ENCODE measurements at places on chromosomes 4 and X.

- DNase-seq: no peak
Measured at GRCh38 chrX:16862829-16863228, 7.3 kb downstream of the RBBP7 start.

GRCh38 chr4:99763635-99764101 lies 53.0 kb upstream of the DAPP1 start:
- DNase-seq: no peak

- DNase-seq: peak; percentile 57
Measured at GRCh38 chr4:158722917-158723793, at the start of gene PPID. Gene PPID, minus strand, starts transcription at chr4:158723396. Its CDS starts 108 bp downstream, at chr4:158723288.

DNA sequence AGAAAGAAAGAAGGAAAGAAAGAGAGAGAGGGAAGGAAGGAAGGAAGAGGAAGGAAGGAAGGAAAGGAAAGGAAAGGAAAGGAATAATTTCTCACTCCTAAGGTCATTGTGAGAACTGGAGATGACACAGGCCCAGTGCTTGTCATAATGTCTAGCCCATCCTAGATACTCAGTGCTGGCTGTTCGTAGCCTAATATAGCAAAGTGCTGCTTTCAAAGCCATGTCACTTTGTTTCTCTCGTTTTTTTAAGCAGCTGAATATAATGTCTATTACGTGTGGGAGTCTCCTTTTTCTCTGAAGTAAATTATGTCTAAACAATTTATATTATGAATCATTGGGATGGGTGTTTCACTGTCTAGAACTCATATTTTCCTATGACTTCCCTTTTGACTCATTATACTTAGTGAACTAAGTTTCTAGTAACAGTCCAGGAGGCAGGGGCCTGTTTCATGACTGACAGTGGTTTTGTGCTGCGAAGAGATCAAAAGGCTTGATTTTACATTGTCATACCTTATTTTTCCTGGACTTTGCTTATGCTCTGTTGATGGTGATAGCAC lies 327.0 kb upstream of the ZFP42 start:
- DNase-seq: no peak

- DNase-seq: peak; percentile 13
Measured at GRCh38 chrX:63784902-63785707, at the start of gene ARHGEF9. Gene ARHGEF9, minus strand, starts transcription at chrX:63785214. Its CDS starts 69 bp downstream, at chrX:63785145.

GRCh38 chrX:46796574-46797191 lies 37.8 kb upstream of the SLC9A7 start:
- peak; percentile 28 for DNase-seq

GRCh38 chr4:95105112-95105511 lies 347.4 kb downstream of the BMPR1B start:
- DNase-seq: no peak

GRCh38 chrX:21757960-21758359 lies at the start of gene SMPX:
Gene SMPX, minus strand, starts transcription at chrX:21758116. Its CDS starts 3,826 bp downstream, at chrX:21754290.
- DNase-seq: no peak

DNA sequence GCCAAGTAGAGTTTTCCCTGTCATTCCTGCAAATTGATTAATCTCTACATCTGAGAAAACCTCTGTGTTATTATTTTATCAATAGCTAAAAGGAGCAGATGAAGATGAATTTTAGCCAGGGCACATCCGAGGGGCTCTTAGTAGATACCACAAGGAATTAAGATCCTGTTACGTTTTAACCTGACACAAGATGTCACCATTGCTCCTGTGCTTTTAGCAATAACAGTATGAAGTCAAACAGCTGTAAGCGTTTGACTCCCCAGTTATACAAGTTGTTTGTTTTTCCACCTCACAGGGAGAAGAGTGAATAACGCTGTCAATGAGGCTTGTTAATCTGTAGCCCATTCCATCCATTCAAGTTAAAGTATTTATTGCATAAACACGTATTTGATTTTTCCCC lies 76.0 kb upstream of the AP1S2 start:
- no peak for DNase-seq

DNA sequence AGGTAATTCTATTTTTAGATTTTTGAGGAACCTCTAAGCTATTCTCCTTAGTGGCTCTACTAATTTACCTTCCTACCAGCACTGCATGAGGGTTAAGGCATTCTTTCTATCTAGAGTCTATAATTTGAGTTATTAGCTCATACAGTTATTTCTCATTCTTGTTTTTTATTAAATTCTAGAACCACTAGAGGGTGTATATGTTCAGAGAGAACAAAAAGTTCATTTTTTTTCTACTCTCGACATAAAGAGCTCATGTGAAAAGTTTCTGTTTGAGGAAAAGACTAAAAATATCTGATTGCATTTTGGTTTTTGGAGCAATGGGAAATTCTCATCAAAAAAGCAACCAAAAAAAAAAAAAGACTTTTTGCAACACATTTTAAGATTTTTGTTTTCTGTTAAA lies 57.0 kb upstream of the LRAT start:
- no peak for DNase-seq

DNA sequence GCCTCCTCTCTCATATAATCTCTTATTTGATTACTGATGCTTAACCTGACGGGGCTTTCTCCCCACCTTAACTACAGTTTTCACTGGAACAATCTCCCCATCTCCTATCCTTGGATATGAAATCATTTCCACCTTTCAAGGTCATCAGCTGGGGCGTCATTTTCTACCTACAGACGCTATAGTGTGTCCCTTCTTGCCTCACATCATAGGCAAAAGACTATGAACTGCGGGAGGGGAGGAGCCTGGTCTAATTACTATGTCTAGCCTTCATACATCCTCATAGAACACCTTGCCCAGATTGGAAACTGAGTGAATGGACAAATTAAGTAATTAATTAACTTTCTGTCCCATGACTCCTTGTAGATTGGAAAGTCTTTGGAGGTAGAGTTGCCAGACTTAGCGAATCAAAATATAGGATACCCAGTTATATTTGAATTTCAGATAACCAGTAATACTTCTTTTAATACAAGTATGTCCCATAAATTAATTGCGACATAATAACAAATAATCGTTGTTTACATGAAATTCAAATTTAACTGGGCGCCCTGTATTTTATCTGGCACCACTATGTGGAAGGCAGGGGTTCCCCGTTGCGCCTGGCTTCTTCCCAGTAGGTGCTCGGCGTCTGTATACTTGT lies 752 bp upstream of the ATP6AP2 start:
- no peak for DNase-seq

DNA sequence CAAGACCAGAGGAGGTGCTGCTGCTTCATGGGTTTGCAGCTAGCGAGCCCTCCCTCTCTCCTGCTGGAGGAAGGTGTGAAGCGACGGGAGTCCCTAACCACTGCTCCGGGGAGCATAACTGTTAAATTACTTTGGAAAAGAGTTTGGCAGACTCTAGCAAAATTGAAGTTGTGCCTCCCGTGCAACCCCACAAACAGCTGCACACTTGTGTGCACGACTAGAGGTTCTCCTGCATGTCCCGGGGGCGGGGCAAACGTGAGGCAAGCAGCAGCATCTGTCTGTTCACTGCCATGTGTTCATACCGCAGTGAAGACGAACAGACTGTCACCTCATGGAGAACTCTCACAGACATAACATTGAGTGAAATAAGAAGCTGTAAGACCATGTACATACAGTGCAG lies 34.5 kb downstream of the TNIP2 start:
- no peak for DNase-seq

DNA sequence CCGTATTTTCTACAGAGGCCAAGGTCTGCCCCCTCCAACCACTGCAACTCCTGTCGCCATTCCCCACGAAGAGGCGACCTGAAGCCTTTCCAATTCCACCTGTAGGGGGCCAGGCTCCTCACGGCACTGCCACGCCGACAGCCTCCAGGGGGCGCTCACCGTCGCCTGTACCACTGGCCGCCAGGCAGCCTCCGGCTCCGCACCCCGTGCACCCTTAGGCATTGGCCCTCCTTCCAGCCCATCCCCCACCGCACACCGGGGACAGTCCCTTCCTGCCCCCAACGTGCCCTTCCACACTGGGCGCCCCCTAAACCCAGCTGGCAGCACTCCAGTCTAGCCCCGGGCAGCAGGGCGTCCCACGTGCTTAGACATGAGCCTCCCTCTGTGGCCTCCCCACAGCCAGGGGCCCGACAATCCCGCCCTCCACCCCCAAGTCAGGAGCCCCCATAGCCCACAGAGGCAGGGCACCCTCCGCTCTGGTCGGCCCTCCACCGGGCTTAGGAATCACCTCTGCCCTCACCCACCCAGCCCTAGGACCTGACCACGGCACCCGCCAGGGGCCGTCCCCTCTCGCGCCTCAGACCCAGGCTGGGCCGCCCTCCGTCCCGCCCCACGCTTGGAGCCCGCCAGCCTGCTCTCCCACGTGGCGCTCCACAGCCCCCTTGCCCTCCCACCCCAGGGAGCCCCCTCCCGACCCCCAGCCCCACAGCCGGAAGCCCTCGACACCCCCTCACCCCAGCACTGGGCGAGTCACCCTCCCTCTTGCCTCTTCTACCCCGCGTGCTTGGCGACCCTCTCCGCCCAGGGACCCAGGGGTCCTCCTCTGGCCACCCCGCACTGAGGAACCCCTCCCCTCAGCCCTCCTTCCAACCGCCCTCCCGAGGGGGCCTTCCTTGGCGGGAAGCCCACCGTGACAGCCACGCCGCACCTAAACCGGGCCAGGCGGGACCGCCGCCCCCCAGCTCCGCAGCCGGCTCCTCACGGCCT lies 711 bp downstream of the PNMA6E start:
- no peak for DNase-seq

DNA sequence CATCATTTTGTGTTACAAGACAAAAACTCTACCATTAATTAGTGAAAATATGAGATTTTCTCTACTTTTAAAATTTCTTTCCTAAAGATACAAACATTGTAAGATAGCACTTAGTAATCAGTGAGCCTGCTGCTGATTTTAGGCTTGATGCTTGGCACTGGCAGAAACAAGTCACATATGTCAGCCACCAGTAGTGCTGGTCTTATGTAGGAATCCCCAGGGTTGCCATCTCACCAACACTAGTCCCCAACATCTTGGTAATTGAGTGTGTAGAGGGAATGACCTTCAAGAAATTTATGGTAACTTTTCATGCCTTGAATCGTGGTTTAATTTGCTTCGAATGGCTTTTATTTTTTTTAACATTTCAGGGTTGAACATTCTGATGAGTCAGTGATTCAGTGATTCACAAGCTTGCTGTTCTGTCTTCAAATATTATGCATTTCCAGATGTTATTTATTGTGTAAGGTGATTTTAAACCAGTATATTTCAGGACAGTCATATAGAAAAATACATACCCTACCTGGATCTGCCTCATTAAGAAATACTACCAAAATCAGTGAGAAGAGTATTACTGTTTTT lies 11.9 kb downstream of the EXOC1 start:
- no peak for DNase-seq

GRCh38 chr4:3229964-3230363 lies 19.0 kb upstream of the MSANTD1 start:
- no peak for DNase-seq

GRCh38 chr4:113548303-113548702 lies 213.2 kb downstream of the CAMK2D start:
- no peak for DNase-seq

DNA sequence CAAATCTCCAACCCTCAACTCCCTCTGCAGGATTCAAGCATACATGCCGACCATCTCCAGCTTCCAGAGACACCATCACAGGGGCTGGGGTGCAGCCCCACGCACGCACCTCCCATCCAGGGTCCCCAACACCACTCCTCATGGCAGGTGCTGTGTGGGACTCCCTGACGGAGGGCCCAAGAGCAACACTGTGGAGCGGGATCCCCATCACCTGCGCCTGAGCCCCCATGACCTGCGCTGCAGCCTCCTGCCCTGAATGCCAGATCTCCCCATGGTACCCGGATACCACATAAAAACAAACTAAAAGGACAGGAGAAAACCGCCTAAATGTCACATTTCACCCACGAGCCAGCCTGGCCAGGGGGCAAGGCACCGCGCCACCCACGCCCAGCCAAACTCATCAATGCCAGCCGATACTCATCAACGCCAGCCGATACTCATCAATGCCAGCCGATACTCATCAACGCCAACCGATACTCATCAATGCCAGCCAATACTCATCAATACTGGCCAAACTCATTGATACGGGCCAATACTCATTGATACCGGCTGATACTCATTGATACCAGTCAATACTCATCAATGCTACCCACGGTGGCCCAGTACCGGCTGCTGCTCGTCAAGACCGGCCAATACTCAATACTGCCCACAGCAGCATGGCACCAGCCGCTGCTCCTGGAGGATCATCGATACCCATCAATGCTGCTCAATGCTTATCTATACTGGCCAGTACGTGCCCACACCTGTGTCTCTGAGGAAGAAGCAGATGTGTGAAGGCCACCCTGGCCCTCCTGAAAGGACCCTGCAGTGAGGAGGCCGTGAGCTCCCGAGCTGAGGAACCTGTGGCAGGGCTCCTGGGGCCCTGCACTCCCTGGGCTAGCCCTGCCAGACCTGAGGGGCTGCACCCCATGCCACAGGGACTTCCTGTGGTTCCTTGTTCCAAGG lies 6.2 kb downstream of the CTBP1 start:
- DNase-seq: no peak

DNA sequence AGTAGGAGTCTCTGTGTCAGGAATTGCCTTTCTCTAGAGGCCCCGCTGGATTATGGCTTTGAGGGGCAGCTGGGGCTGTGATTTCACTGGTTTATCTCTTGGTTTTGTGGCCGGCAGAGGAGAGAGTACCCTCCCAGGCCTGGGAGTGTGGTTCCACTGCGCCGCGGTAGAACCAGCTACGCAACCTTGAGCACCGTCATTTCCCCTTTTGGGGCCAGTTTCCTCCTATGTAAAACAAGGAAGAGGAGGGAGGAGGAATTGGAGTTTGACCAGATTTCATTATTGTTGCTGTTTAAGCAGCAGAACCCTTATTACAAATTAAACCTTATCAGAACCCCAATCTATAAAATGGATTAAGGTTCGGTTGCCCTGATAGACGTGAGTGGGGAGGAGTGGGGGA lies 4.4 kb downstream of the SOX3 start:
- no peak for DNase-seq

GRCh38 chr4:102411408-102411807 lies 66.1 kb upstream of the SLC39A8 start:
- DNase-seq: no peak

DNA sequence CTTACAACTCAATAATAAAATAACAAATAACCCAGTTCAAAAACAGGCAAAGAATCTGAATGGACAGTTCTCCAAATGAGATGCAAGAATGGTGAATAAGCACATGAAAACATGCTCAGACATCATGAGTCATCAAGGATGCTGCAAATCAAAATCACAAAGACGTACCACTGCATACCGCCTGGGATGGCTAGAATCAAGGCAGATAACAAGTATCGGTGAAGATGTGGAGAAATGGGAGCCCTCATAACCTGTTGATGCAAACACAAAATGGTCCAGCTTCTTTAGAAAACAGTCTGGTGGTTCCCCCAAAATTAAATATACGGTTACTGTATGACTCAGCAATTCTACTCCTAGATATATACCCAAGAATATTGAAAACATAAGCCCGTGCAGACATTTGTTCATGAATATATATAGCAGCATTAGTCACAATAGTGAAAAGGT lies 32.5 kb downstream of the AKAP4 start:
- no peak for DNase-seq

- DNase-seq: no peak
Measured at GRCh38 chr4:65798498-65799127, 128.3 kb upstream of the EPHA5 start.

- DNase-seq: peak; percentile 1
Measured at GRCh38 chrX:15564981-15565579, 35.7 kb downstream of the ACE2 start.

Measured in hypothalamus (tissue), 51 donors.